ENCODE measurements at places on chromosomes 4 and X. TPM values are rescaled to one million over a fixed set of nuclear protein-coding genes. Genes with fewer than 3 reads are reported as not detected.

Gene MTCP1
- polyA plus RNA-seq = 21.2 TPM

- peak; percentile 27 for DNase-seq
Measured at GRCh38 chr4:76301068-76301774, 5.3 kb upstream of the STBD1 start.

DNA sequence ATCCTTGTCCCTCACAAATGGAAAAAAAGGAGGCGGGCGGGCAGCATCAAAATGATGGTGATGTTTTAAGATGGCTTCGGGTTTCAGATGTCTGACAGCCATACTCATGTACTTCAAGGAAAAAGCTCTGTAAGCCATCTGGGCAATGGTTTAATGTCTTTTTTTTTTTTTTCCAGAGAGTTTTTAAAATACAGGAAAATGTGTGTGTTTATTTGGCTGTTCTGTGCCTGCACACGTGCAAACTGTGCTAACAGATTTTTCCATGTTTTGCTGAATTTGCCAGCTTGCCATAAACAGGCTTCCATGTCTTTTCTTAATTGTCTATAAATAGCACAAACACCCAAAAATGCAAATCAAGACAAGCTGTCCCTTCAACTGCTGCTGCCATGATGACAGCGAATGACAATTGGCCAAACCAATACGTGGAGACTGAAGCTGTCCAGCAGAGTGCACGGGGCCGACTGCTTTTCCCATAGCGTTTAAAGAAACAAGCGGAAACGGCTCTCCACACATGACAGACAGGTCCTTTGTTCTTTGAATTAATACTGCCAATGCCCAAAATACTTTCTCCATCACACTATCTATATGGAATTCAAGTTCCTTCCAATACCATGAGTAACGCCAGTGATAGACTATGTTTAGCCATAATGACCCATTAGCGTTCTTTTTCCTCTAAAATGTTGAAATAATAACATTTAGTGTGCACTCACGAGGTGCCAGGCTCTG lies 35.7 kb downstream of the AFAP1 start:
- no peak for DNase-seq

- no peak for DNase-seq
Measured at GRCh38 chr4:137203601-137204000, 328.7 kb downstream of the PCDH18 start.

DNA sequence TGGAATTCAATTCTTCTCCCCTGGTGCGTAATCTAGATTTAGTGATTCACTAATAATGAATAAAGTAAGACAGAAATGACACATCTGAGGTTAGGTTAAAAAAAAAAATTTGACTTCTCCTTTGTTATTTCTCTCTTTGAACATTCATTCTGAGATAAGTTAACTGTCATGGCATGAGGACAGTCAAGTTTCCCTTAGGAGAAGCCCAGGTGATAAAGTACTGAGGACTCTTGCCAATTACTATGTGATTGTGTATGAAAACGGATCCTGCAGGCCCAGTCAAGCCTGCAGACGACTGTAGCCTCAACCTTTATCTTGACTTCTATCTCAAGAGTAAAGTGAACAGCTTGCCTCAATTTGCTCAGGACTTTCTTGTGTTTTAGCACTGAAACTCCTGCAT lies 293.2 kb downstream of the PRR32 start:
- no peak for DNase-seq

GRCh38 chr4:41443340-41444079 lies 94.4 kb upstream of the LIMCH1 start:
- DNase-seq = no peak

DNA sequence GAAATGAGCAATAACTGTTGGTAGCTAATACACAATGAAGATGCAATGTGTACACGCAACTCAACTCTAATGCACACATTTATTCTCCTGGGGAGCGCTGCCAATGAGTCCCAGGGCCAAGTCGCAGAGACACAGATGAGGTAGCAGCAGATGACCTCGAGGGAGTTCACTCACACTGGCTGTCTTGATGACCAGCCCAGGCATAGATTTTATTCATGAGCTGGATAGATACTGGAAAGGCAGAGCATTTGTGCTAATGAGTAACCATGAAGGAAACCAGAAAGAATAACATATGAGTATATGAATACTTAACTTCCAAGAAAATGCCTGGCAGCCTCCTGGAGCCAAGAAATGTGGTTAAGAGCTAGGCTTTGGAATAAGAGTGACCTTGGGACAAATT lies 42.3 kb downstream of the RASL11B start:
- no peak for DNase-seq

Gene VEGFC
- 16.6 TPM for polyA plus RNA-seq

DNA sequence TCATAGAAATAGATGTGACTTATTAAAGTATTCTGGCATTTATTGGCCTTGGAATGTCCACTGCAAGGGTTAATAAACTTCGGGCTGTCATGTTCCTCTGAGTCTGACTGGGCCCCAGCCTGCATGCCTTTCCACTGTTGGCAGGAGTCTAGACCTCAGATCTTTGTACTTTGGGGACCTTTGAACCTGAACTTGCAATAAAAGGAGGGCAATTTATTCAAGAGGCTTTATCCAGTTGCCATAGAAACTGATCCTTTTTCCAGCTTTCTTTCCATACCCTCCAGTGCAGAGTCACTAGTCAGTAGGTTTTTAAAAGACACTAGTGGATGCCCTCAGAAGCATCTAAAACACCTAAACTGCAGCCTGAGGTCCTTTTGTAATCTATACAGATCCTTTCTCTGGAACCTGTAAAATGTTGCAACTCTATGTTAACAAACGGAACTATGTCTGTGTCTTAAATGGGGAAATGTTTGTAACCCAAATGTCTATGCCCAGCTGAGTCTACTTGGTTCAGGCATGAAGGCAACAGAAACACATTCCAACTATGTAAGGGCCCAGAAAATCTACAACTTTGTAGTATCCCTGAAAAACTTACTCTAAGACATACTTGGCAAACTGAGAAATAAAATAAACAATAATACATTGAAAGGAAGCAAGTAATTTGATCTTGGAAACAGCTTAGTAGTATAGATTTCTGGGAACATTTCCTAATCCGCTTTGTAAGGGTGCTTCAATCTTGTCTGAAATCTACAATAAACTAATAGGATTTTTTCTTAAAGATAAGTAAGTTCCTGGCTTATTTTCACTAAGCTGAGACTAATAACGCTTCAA lies 41.5 kb downstream of the SOWAHB start:
- DNase-seq = peak; percentile 72

DNA sequence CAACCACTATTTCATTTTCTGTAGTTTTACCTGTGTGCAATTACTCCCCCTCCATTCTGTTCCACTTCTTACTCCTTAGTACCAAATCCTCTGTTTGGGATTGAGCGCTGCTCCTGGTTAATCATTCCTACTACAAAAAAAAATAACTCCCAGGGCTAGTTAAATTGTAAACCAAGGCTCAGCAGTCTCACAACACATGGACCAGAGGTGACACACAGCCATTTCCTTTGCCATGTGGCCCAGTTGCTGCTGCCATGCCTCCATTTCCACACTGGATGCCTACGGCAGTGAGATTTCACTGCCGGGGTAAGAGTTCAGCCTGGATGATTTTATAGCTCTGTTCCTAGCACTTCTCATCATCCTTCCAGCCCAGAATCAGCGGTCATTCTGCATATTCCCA lies 107.2 kb downstream of the AKAP4 start:
- DNase-seq = no peak

DNA sequence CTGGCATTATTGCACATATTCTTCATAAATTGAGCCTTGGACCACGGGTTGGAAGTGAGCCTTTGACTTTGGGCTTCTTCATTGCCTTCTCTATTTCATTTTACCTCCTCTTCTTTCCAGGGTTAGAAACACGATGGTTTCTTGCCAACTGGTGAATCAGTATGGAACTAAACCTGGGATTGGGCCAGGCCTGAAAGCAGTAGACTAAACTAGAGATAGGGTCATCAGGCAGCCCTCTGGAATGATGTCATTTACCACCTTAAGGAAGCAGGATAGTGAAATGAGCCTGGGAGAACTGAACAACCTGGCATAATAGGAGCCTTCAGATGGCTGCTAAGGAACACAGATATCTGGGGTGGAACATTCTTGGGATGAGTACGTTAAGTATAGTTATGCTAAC lies 67.5 kb upstream of the ATP8A1 start:
- no peak for DNase-seq

DNA sequence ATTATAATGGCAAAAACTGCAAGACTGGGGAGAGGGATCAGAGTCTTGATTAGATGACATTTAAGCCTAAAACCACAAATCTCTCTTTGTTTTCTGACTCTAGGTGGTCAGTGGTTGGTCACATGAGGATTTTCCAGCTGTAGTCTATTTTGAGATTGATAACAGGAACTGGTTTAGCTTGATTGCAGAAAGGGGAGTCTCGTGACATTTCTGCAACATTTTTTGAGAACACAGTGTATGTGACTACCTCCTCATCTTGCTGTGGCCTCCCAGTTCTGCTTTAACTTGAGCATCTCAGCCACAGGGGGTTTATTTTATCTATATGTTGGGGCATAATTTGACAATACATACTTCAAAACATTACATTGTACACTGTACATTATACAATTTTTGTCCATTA lies 726.4 kb upstream of the MAGEB2 start:
- DNase-seq = no peak
